D721Med (cell line): ENCODE measurements at places on chromosomes 3 and 15.

DNA sequence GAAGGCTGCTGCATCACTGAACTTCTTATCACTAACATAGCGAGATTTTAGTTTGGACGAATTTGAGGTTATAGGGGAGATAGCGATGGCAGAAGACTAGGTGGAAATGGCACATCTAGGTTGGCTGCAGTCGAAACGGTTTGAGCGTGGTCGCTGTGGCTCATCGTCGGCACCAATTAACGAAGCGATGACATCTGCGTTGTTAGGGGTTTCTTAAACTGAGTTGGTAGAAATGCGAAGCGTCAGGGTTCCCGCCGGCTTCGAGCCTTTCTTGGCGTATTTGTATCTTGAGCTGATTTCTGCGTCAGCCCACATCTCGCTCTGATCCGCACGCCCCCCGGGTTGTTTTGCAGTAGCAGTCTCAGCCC is 319 bp downstream of the LNP1 start:
- no peak for DNase-seq

GRCh38 chr3:192917028-192917403 is 640 bp downstream of the MB21D2 start:
- DNase-seq: no peak

GRCh38 chr15:61420546-61420945 is 191.4 kb upstream of the RORA start:
- no peak for DNase-seq

- DNase-seq: no peak
Observed at GRCh38 chr3:20121088-20121487, 64.9 kb downstream of the SGO1 start.

DNA sequence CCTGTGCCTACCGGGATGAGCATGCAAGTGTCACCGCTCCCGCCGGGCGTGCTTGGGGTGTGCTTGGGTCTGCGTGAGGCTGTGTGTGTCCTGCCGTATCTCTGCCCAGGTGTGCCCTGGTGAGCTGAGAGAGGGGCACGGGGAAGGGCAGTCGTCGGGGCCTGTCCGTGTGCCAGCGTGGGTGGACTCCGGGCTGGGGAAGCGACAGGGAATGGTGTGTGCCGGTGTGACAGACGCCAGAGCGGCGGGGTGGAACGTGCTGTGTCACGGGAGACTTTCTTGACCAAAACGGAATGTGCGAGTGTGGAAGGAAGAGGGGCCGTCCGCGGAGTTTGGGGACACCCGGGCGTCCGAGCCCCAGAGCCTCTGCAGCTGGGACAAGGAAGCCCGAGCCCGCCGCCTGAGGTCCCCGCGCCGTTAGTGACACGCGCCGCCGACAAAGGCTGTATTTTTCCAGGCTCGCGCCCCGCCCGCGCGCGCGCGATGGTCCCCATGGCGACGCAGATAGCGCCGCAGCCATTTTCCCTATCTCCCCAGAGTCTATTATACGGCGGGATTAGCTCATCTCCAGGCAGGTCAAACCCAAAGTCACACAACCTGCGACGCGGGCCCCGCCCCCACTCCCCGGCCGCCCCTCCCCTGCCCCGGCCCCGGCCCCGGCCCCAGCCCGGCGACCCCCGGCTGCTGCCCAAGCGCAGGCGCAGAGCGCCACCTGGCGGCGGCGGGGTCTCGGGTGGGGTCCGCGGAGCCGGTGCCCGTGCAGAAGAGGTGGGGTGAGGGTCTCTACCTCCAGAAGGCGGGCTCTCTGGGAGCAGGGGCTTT is 4.5 kb upstream of the GATA2 start:
- peak; percentile 77 for DNase-seq

DNA sequence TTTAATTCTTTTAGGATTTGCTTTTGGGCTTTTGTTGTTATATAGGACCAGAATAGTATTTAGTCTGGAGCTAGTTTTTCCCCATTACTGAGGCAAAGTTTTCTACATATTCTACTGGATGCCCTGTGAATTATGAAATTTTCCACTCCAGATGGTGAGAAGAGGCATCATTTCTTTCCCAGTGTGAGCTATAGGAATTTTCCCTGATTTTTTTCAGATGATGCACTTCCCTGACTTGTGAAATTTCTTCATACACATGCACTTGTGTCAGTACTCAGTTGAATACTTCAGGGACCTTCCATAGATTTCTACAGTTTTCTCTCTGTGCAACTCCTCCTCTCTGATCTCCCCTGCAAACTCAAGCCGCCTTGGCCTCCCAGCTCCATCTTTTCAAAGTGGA is 73.7 kb upstream of the SLCO2A1 start:
- DNase-seq: no peak

DNA sequence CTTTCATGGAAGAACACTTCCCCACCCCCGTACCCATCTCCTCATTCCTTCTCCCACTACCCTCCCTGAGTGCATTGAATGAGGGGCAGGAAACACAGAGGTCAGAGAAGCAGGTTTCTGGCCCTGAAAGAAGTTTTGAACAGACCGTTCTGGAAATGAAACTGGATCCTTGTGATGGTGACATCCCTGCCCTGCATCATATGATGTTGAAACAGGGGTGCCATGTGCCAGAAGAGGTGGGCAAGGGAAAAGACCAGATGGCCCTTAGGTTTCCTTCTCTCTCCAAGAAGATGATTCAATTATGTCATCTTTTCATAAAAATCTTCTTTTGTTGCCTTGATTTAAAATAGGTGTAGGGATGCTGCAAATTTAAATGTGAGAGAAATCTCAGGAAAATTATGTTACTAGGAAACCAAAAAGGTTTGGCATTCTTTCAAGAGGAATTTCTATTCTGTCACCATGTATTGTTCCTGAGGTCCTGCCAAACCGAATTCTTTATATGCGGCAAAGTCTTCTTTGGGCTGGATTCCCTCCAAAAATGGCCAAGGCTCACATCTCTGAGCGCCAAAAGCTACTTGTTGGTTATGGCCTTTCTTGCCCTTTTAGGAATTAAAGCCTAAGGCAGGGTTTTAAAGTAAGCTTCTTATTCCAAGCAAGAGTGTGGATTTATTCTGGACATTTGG is 19.9 kb upstream of the TNFAIP8L3 start:
- no peak for DNase-seq

DNA sequence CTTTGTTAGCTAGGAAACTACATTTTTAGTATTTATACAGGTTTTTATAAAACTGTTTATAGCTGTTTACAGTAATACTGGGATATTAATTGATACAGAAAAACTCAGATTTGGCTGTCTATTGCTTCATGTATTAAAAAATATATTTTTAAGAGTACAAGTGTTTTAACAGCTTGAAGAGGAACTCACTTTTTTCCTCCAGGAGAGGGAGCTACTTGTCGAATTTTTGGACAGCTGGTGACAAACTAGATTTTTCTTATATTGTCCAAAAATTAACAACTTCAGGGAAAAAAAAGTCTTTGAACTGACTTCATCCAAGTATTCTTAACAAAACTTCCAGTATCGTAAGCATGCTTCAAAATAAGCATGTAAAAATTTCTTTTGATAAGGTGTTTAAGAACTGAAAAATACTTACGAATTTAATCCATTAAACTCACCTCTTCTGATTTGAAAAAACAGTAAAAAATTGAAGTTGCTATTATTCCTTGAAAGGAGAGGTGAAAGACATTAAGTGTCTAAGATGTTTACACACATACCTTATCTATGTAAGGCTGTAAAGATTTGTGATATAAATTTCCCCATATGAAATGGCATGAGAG is 4.0 kb downstream of the DIPK2A start:
- no peak for DNase-seq

DNA sequence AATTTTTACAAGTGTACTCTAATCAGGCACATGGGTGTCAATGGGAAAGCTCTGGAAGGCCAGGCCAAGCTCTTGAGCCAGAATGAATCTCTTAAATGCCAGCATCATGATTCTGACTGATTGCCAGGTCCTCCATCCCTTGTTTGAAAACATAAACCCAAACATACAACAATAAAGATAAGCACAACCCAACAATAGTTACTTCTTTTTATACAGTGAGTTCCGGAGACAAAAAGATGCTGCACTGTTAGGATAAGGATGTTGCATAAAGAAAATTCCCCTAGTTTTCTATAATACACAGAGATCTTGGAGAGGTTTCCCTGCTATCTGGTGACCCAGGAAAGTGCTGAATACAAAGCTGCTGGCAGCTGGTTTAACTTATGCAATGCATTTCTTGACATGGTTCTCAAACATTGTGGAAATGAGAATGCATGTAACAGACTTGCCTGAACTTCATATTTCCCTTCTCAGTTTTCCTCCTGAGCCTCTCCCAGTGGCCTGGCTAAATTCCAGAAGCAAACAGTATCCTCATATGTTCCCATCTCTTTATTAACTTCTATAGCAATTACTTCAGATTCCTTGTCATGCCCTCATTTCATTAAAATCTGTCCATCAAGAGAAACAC is 180.1 kb upstream of the PRICKLE2 start:
- DNase-seq: no peak

DNA sequence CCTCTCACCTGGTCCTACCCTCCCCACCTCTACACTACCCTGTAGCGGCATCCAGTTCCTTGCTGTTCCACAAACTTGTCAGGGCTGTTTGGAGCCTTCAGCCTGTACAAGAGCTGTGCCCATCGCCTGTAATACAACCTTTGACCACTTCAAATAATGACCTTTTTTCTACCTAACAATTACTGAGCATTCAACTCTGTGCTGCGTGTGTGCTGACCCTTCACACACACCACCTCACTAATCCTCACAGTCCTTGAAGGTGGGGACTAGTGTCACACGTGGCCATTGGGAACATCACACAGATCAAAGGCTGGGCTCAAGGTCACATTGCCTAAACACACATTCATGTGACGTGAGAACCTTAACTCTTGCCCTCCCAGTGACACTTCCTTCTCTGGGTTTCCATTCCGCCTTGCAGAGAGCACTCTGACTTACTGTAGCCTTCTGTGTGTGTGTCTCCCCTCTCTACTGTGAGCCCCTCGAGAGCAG is 3.1 kb downstream of the C3orf20 start:
- DNase-seq: no peak

DNA sequence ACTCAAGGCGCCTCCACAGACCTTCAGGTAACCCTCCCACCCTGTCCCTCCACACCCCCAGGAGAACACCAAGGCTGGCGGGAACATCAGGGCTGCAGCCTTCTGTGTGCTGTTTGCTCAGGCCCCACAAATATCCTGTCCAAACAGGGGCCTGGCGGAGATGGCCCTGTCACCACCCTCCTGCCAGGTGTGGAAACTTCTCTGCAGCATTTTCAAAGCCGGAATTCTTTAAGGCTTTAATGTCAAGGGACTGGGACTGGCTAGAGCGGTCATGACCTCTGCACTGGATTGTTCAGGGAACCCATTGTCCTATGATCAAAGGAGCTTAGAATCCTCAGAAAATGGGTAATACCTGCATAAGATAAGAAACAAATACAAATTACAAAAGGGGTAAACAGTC is 46.6 kb downstream of the FBLN2 start:
- DNase-seq: no peak

DNA sequence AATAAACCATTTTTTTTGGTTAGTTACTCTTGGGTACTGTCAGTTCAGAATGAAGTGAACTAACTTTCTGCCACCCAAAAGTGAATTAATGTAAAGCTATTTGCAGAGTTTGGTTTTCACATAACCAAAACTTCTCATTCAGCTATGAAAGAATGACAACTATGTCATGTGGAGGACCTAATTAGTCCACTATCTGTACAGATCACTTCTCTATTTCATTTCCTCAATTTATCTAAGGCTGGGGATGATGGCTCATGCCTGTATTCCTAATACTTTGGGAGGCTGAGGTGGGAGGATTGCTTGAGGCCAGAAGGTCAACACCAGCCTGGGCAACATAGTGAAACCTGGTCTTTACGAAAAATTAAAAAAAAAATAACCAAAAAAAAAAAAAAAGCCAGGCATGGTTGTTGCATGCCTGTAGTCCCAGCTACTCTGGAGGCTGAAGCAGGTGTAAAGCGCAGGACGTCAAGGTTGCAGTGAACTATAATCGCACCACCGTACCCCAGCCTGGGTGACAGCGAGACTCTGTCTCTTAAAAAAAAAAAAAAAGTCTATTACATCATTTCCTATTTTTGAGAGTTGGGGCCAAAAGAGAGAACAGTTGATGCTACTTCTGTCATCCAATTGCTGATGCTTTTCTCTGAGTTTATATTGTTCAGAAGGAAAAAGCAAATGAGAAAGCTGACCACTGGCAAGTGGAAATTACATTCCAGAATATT is 8.7 kb downstream of the HYPK start:
- DNase-seq: no peak

- peak; percentile 21 for DNase-seq
Observed at GRCh38 chr3:153768561-153769469, 352.4 kb upstream of the ARHGEF26 start.

DNA sequence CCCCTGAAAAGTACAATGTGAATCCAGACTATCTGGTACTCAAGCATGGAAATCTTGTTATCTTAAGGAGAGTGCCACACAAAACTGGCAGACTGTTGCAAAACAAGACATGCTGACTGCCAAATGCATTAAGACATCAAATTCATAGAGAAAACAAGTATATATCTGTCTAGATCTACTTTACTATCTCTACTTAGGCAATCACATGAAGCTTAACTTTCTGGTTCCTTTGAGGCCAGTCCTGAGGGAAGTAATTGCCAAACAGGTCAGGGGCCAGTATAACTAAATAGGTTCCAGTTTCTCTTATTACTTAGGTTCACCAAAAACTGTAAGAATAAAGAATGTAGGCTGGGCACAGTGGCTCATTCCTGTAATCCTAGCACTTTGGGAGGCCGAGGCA is 15.9 kb upstream of the SLC4A7 start:
- DNase-seq: no peak

DNA sequence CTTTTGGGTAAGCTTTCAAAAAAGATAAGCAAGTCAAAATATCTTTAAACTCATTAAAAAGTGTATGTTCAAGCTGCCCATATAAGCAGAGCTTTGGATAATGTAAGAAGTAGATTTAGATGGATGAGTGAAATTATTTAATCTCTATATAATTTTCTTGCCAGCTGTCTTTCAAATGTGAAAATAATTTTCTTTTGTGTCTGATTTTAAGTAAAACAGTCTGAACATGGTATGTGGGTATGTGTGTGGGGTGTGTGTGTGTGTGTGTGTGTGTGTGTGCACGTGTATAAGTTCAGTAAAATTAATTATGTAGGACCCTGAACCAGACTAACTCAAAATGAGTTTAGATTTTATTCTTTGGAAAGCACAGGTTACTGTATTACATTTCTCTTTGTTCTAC is 155.2 kb upstream of the CGNL1 start:
- DNase-seq: no peak

- no peak for DNase-seq
Observed at GRCh38 chr3:30187366-30187765, 419.0 kb upstream of the TGFBR2 start.

GRCh38 chr3:24886501-24886900 is 391.9 kb upstream of the THRB start:
- no peak for DNase-seq

- DNase-seq: no peak
Observed at GRCh38 chr15:29045717-29046116, 159.9 kb downstream of the APBA2 start.

- DNase-seq: no peak
Observed at GRCh38 chr15:86591994-86592735, 512.5 kb downstream of the AGBL1 start.

DNA sequence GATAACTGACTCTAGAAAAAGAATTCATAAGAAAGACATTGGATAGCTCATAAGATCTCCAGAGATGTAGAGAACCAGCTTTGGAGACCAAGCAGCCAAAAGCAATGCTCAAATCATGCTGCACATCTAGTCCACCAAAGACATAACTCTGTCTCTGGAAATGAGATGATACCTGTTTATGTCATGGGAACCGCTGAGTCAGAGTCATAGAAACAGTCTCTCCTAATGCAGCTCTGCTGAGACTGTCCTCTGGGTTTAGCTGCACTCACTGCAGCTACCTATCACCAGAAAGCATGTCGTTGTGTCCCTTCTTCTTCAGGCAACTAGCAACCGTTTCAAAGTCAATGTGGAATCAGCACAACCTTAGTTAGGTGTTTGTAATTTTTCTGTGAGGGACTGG is 218.5 kb upstream of the ROBO1 start:
- no peak for DNase-seq

- DNase-seq: no peak
Observed at GRCh38 chr3:188060840-188061544, 93.0 kb upstream of the LPP start.
